ENCODE measurements at places on chromosomes 5 and 9.

DNA sequence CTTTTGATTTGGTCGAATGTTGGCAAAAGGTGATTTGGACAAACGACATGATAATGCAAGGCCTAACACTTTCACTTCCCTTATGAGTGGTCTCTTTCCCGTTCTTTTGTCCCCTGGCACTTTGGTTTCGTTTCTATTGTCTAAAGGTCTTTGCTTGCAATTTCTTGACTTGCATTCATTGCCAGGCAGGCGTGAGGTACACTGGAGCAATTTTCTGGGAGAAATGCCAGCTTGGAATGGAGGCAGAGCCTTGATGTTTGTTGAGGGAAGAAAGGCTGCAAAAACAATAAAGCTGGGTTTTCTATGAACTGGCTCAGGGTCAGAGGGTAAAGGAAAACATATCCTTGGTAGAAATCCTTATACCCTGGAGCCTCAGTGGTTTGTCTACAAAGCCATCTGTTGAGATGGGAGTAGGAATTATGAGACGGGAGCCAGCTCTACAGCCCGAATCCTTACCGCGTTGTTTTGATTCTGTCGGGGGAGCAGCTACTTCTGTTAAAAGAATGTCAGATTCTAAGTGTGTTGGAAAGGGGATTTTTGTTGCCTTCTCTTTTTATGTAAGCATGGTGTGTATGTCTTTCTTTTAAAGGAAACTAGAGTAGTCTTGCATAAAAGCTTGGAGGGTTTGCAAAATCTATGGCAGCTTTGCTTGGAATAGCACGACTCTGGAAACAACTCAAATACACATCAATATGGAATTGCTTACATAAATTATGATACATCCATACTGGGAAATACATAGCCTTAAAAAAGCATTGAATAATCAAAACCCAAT lies 158.9 kb downstream of the RMI1 start:
- no peak for DNase-seq

DNA sequence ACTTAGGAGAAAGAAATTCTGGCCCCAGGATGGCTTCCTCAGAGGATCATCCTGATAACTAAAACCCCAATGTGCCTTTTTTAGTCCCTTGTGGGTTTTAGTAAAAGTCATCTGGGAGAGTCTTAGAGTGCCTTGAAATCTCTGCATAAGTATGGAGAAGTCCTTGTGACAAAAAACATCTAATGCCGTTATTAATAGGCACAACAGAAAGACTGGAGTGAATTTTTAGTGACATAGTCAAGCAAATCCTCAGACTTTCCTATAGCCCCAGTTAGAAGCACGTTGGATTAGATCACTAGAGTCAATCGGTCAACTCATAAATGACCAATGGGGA lies 108.2 kb upstream of the MPDZ start:
- no peak for DNase-seq

GRCh38 chr9:116594547-116594946 lies 92.6 kb upstream of the TRIM32 start:
- no peak for DNase-seq

- DNase-seq, result no peak
These were observed 499.2 kb downstream of the CDH18 start for GRCh38 chr5:19488786-19489185.

DNA sequence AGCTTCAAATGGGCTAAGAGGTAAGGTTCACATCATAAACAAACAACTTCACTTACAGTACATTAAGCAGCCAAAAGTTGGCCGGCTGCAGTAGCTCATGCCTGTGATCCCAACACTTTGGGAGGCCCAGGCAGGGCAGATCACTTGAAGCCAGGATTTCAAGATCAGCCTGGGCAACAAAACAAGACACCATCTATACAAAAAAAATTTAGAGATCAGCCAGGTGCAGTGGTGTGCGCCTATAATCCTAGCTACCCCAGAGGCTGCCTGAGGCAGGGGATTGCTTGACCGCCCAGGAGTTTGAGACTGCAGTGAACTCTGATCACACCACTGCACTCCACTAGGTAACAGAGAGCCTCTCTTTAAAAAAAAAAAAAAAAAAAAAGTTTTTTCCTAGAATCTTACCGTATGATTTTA lies 16.9 kb downstream of the UBTD2 start:
- DNase-seq, result no peak

GRCh38 chr5:346229-346935 lies 24.9 kb downstream of the AHRR start:
- no peak for DNase-seq

DNA sequence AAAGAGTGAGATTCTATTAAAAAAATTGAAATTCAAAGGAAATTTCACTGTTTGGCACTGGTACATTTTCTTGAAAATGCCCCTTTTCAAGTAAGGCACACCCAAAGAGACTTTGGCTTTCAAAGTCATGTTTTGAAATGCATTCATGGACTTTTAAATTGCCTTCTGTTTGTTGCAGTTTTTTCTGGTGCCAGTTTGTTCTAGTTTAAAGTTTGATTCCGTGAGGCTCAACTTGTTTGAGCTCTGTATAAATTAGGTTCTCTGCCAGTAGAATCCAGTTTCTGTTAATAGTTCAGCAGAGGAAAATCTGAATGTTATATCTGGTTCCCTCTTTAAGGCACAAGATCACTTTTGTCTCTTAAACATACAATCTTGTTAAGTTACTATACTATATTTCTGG lies 16.4 kb downstream of the ATP6V0E1 start:
- no peak for DNase-seq

GRCh38 chr5:172940268-172941066 lies 18.8 kb upstream of the RPL26L1 start:
- no peak for DNase-seq

DNA sequence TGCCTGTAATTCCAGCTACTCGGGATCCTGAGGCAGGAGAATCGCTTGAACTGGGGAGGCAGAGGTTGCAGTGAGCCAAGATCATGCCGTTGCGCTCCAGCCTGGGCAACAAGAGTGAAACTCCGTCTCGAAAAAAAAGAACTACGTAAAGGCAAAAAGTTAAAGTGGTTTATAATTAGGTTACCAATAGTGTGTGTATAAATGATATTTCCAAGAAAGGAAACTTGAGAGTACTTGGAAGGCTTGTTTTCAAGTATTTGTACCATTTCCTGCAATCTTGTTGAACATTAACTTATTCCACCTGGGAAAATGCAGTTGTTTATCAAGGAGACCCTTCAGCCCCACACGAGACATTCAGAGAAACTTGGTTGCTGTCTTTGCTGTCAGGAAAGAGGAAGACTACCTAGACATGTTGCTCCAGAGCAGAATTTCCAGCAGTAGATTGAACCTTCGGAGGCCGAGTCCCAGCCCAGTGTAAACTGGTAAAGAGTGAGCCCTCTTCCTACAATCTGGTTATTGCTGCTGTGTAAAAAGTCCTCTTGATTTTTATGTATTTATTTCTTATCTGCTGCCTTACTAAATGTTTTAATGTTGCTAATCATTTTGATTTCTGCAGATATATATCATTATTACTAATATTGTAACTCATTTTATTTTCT lies 30.1 kb downstream of the STXBP1 start:
- no peak for DNase-seq

GRCh38 chr9:92242260-92243136 lies 51.0 kb downstream of the IARS1 start:
- no peak for DNase-seq

DNA sequence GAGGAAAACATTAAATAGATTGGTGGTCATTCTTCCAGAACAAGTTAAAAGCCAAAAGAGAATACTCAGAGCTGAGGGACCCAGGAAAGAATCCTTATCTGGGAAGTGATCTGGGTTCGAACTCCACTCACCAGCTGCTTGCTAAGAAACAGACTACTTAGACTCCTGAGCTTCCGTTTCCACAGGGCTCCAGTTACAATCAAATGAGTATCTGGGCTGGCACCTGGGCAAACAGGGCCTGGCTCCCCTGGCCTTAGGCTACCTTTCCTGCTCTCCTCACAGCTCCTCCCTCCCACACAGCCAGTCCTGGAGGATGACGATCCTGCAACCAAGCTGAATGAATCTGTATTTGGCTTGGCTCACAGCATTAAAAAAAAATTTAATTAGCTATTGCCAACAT lies 2.5 kb downstream of the MAPK9 start:
- DNase-seq, result no peak

- no peak for DNase-seq
These were observed 101.3 kb downstream of the PAM start for GRCh38 chr5:102856389-102856777.

- no peak for DNase-seq
These were observed 79.5 kb upstream of the LHFPL2 start for GRCh38 chr5:78727786-78728761.

- no peak for DNase-seq
These were observed 131.4 kb downstream of the OXCT1 start for GRCh38 chr5:41738710-41739354.

- no peak for DNase-seq
These were observed 55.2 kb upstream of the JAK2 start for GRCh38 chr9:4929917-4930316.

DNA sequence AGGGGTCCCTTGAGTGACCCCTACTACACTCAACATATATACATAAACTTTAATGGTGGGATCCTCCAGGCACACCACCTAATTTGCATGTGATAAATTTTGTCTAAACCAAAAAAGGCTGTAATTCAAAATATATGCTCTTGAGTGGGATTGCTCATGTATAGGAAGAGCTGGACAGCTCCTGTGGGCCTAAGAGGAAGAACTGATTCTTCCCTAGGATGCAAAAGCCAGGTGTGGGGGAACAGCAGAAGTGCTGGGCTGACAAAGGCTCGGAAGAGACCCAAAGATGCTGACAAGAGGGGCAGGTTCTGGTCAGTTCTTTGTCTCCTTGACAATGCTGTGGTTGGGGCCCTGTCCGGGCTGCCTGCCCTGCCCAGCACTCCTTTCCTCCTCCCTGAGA lies 43.9 kb downstream of the PCDH1 start:
- DNase-seq, result no peak

- DNase-seq, result no peak
These were observed 25.3 kb downstream of the PNPLA7 start for GRCh38 chr9:137524981-137525317.
